ENCODE measurements at places on chromosomes 11 and 22.

GRCh38 chr11:112797092-112797491, 164.1 kb upstream of the NCAM1 start:
- DNase-seq = no peak

GRCh38 chr11:8336356-8337129, 72.9 kb upstream of the LMO1 start:
- no peak for DNase-seq

- no peak for DNase-seq
These were observed 14.6 kb downstream of the RPS6KA4 start for GRCh38 chr11:64373598-64373974.

GRCh38 chr11:116422956-116423600, 349.7 kb downstream of the BUD13 start:
- no peak for DNase-seq

- no peak for DNase-seq
These were observed 5.5 kb upstream of the SELENOH start for GRCh38 chr11:57735619-57736298.
